Stimulated activated CD4-positive, alpha-beta T cell treated with anti-CD3 and anti-CD28 coated beads, Interleukin-1b, Interleukin-23, amount 100 ng/mL, for 1 hour (primary cell): ENCODE measurements at places on chromosomes 11 and 22.

- DNase-seq, result no peak
Measured at GRCh38 chr11:114977651-114978050, 299.3 kb downstream of the NXPE2 start.

GRCh38 chr22:20268279-20269012 is at the start of gene RTN4R:
Gene RTN4R (minus strand): TSS chr22:20268318. CDS start chr22:20268092, 226 bp downstream.
- peak; percentile 9 for DNase-seq

DNA sequence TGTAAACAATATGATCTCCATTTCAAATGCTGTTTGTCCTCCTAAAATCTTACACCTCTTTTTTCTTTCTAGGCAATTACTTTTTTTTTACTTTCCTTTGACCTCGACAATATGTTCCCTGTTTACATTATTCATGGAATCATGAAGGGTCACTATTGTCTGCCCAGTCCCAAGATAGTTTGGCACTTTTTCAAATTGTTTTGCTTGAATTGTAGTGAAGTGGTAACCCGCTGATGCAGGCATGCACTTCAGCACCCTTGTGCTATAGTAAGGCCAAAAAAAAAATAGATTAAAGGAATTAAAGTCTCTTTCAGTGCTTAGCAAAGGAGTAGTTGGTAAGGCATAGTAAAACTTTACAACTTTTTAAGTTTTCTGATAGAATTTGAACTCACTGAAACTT is 90.9 kb downstream of the PAX6 start:
- no peak for DNase-seq

DNA sequence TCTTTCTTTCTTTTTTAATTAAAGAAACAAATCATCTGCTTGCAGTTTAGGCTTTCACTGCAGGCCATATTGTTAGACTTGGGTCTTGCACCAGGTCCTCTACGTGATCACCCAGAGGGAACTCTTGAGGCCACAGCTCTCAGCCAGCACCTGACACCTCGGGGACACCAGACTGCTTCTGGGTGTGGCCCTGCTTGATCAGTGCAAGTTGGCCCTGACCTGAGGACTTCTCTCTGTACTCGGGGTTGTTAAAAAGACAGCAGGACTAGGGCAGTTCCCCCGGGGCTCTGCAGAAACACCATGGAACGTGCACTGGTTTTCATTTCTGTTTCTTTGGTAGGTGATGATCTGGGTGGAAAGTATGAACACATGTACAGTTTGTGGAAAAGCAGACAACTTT is 51.2 kb upstream of the MYO18B start:
- DNase-seq, result no peak

DNA sequence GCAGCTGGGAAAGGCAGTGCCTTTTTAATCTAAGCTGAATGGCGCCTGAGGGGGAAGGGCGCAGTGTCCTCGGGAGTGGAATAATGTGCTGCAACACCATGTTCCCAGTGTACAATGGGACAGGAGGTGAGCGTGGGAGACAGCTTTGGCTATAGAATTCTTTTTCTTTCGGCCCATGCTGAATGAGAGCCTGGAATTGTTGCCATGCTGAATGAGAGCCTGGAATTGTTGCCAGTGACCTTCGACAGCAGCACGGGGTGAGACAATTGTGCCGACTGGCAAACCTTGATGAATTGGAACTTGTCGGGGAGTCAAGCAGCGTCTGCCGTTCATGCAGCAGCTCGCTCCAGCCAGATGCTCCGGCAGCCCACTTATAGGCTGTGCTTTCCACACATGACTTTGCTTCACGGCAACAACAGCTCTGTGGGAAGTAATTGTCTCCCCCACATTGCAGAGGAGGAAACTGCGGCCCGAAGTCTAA is 141.4 kb upstream of the E2F8 start:
- no peak for DNase-seq

- DNase-seq, result no peak
Measured at GRCh38 chr11:125105926-125106325, 5.5 kb downstream of the TMEM218 start.

DNA sequence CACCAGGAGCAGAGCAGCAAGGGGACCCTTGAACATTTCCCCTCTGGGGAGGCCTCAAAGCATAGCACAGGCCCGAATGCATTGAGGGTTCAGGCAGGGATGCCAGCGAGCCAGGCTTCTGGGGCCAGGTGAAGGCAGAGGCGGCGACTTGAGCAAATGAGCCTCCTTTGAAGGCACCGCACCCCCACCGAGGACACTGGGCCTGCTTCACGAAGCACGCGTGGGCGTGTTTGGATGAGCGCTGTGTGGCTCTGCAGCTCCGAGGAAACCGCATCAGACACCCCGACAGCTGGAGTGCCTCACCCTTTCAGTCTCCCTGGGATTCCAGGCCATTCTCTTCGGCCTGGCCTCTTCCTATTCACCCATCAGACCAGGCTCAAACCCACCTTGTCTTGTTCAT is 301.8 kb downstream of the NTM start:
- no peak for DNase-seq

GRCh38 chr22:27919942-27920755 is 1.1 kb upstream of the PITPNB start:
- DNase-seq, result no peak

DNA sequence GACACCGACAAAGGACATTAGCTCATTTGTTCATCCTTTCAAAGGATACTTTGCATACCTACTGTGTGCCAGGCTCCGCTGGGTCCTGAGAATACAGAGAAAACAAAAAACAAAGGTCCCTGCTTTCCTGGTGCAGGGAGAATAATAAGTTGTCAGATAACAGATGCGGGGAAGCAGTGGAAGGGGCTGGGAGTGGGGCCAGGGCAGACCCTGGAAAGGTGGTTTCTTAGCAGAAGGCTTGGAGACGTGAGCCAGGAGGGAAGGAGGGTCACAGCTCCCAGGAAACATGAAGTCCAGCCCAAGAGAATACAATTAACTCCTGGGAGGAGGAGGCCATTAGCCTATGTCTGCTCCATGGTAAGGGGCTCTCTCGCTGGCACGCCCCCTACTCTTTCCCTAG is 9.8 kb upstream of the ANO1 start:
- DNase-seq, result no peak

DNA sequence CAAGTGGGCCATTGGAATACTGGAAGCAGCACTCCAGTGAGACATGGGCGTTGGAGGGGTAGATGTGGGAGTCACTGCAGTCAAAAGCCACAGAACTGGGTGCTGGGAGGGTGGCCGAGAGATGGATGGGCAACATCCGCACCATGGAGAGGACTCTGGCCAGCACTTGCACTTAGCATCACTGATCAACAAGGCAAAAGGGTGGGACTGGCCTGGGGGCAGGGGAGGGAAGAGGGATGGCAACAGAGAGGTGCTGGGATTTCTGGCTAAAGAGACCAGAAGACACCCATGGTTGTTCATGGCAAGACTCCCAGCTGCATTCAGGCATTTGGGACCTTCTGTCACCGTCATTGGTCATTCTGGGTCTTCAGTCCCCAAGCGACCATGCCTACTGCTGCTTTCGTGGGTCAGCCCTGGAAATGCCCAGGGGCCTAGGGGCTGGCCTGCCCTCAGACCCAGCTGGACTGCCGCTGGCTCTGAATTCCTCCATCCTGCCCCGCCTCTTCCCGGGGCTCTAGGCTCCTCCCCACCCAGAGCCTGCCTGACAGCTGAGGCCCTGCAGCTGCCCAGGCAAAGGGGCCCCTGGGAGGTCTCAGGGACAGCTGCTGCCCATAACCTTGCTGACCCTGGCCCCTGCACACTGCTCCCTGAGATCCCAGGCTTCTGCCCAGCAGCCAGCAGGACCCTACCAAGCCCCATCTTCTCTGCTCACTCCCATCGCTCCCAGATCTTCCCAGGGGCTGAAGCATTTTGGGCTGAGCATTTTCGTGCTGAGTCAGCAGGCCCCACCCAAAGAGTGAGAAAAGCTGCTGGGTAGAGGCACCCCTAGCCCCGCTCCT is 13.0 kb upstream of the CDC42EP2 start:
- DNase-seq, result no peak

- DNase-seq, result no peak
Measured at GRCh38 chr22:40838486-40838885, 18.0 kb downstream of the ST13 start.

DNA sequence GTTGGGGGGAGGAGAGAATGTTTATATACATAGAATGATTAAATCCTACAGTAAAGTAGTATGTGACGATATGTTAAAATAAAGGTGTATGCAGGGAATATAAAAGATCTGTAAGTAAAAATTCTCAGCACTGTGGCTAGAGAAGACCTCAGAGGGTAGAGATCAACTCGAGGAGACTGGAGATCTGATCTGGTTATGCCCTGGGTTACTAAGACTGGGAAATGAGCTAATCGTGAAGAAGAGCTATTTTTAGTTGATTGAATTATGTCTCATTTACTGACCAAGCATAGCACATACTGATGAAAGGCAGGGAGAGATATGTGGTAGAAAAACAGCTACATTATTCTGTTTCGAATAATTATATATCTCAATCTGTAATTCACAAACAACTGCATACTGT is 42.8 kb upstream of the ALKBH3 start:
- no peak for DNase-seq

DNA sequence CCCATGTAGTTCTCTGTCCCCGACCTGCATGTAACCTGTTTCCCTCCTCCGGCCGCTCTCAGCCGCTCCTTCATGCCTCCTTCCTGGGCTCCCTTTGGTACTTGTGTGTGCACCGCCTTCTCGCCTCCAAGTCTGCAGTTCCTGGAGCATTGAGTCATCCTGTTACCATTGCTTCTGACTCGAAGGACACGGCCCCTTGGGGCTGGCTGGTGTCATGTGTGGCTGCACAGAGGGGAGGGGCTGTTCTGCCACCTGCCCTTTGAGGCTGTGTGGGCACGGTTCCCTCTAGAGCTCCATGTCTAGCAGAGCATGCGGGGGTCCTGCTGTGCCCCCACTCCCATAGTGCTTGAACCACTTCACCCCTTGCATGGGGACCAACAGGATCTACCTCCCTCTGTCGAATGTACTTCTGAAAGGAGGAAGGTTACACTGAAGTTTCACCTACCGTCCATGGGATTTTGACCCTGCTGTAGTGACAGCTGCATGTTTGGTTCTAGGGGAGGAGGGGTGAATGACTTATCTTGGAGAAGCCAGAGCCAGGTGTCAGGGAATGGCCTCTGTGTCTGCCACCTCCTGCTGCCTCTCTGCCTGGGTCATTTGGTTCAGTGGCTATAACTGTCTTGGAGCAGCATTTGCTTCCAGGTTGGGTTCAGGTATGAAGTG is 39.6 kb downstream of the BCR start:
- DNase-seq, result no peak

GRCh38 chr22:31977939-31978338 is 33.6 kb downstream of the YWHAH start:
- no peak for DNase-seq

DNA sequence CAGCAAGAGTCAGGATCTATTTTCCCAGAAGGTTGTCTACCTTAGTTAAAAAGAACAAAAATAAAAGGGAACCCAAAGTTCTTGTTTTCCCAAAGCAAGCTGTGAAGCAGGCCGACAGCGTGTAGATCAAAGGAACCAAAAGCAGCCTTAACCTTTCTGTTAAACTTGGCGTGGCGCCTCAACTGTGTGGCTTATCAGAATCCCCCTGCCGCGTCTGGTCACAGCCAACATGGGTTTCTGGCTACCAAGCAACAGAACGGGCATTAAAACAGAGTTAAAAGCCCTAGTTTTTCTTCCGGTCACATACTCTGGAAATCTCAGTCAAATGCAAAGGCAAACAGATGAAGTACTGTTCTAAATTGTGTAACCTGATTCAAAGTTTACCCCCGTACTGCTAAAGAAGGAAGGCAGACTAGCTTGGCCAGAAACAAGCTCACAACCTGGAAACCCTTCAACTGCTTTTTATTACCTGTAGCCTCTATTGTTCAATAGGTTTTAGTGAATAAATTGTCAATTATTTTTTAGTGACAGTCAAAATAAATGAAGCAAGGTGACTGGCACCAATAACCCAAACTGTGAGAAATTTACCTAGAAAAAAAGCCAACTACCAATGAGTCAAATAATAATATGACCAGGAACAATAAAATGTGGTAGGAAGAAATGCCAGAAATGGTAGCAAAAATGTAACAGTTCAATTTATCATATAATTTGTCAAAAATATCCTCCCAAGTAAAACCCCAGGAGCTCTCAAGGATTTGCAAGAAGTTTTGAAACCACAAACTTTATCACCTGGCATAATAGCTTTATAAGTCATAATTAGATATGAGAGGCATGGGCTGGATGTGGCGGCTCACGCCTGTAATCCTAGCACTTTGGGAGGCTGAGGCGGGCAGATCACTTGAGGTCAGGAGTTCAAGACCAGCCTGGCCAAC is 21.4 kb downstream of the CHKA start:
- DNase-seq, result no peak

GRCh38 chr11:2194877-2195755 is 23.5 kb upstream of the TH start:
- DNase-seq, result no peak

- DNase-seq, result no peak
Measured at GRCh38 chr11:81960443-81960842, 773.2 kb downstream of the FAM181B start.

DNA sequence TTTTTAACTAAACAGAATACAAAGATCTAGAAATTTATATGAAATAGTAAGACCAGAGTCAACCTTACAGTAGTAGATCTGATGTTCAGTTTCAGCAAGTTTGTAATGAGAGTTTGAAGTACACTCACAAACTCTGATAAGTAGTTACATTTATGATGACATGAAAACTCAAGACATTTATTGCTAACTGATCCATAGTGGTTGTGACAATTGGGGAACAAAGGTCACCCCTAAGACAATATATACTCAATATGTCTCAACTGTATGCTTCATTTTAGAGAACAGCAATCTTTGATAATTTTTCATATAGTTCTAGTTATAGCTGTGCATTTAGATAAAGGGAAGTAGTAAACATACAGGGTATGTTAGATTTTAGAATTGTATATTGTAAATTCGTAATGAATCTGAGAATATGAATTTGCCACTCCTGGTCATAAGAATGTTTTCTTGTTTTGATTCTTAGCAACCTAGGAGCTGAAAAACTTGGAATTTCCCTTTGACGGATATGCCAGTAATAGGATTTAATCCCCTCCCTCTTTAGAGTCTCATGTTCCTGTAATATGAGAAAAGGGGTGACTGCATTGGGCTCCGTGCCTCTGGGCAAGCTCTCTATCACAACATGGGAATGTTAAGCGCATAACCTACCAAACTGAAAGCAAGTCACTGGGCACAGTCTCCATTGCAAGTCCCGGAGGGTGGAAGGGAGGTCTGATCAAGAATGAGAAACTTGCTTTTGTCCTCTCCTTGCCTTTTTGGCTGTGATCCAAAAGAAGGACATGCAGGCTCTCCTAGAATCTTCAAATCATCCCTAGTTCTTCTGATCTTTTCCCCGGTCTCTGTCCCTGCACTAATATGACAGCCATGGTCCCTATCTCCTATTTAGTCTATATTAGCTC is 11.4 kb downstream of the OR10D3 start:
- no peak for DNase-seq
